ENCODE measurements at places on chromosomes 2 and 18.

DNA sequence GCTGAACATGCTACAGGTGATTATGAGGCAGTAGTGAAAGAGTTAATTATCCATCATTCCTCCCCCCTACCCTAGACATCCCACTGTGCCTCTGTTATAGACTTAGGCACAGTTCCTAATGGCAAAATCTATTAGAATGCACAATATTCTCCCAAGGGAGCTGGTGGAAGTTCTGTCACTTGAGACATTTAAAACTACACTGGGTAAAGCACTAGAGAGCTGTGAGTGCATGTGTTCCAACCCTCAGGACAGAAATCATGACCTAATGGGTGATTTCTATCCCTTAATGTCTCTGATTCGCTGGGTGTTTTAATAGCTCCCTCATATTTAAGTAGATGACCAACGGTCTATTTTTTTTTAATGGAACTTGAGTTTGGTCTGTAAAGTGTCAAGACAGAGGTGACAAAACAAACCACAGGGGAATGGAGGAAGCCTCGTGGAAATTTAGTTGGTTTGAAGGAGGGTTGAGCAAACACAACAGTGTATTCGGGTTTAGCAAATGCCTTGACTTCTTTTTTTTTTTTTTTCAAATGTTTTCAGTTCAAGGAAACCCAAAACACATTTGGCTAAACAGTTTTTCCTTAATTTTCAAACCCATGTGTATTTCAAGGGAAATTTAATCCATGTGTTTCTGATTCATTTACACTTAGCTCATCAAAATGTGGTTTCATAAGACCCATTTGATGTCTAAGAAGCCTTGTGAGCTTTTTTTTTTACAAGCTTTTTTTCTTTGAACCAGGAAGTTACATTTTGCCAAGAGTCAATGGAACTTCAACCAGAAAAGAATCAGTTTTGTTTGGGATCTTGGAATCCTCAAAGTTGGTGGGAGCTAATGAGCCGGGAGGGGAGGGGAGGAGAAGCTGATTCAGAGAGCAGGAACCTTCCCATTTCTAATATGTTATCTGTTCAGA, 665.1 kb upstream of the ZEB2 start:
- no peak for DNase-seq

DNA sequence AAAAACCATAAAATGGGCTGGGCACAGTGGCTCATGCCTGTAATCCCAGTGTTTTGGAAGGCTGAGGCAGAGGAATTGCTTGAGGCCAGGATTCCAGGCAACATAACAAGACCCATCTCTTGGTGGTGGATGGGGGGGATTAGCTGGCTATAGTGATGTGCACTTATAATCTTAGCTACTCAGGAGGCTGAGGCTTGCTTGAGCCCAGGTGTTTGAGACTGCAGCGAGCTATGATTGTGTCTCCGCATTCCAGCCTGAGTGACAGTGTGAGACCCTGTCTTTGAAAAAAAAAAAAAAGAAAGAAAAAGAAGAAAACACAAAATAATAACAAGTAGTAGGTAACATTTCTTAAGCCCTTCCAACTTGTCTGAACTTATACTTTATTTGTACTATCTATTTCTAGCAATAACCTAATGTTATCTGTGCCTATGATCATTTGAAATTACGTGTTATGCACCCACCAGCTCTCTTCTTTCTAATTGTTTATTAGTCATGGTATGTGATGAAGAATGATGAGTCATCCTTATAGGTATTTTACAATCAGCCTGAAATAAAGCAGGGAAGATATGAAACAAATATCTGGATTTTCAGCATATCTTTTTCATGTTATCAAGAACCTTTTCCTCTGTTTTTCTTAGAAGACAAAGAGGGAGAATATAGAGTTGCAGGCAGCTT, 129.3 kb upstream of the UNC80 start:
- no peak for DNase-seq

DNA sequence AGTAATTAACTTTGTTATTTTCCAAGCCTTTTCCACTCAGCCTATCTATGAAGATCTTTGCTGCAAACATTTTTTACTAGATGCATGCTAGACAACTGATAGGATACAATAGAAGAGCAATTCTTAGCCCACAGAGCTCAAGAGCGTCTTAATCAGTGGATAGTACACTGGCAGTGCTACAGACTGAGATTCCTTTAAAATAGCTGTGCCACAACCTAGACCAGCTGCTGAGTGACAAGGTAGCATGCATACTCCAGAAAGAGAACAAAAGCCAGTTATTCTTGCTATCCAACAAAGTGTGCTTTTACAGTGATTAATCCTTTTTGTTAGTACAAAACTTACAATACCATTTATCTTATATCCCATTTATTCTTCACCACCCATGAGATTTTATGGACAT, 507.9 kb upstream of the SYT4 start:
- DNase-seq = no peak

GRCh38 chr18:70430501-70431173, 141.8 kb downstream of the SOCS6 start:
- no peak for DNase-seq

DNA sequence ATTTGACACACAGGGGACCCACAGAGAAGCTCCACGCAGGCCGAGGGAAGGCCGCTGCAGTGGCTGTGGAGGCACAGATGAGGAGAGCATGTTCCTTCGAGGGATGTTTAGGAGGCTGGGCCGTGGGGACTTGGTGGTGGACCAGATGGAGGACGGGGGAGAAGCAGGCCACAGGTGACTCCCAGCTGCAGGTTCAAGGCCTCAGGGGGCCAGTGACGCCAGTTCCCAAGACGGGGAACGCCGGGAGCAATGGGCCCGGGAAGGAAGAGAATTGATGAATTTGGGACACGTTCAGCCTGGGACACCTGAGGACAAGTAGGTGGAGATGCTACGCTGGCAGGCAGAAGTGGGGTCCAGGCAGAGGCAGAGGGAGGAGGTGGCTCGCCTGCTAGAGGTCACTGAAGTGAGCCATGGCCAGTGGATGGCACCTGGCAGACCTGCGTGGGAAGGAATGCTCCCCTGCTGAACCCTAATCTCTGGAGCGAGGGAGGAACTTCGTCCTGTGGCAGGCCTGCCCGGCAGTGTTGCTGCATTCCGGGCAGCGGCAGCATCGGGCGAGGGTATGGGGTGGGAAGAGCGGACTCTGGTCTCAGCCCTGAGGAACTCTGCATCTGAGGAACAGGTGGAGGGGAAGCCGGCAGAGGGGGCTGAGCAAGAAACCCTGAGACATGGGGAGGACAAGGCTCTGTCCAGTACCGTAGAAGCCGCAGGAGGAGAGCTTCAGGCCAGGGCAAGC, 25.2 kb upstream of the HPCAL1 start:
- no peak for DNase-seq

- no peak for DNase-seq
Measured at GRCh38 chr2:60831921-60832320, 49.5 kb upstream of the REL start.

DNA sequence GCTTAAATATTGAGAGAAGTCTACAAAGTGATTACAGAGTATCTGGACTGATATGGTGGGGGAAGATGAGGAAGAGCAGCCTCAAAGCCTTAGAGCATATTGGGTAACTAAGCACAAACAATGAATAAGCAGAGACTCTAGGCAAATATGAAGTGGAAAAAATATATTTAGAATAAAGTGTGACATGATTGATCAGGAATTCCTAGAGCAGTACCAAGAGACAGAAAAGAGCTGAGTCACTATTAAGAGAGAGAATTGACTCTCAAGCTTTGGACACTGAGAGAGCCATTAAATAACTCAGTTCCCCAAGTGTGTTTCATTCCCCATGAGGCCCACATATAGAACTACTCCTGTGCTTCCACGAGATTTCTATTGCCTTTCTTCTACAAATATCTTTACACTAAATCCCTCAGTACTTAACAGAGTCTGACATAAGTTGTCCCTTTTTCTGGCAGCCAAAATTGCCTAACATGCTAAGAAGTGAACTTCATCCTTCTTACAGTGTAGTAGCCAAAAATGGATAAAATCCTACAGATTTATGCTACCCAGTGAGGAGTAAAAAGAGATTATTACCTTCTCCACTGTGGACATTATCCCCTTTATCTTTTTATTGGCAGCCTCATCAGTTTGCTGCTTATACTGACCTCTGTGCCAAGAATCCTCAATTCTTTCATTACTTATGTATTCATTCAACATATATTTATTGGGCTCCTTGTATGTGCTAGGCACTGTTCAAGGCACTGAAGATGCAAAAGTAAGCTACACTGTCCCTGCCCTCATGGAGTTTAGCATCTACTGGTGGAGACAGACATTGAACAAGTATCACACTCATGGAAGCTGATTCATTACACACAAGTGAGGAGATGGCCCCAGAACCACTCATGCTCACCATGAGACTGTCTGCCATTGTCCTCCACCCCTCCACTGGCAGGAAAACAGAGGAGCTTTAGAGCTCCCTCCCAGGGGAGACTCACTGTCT, 45.4 kb downstream of the SLC40A1 start:
- DNase-seq = no peak

DNA sequence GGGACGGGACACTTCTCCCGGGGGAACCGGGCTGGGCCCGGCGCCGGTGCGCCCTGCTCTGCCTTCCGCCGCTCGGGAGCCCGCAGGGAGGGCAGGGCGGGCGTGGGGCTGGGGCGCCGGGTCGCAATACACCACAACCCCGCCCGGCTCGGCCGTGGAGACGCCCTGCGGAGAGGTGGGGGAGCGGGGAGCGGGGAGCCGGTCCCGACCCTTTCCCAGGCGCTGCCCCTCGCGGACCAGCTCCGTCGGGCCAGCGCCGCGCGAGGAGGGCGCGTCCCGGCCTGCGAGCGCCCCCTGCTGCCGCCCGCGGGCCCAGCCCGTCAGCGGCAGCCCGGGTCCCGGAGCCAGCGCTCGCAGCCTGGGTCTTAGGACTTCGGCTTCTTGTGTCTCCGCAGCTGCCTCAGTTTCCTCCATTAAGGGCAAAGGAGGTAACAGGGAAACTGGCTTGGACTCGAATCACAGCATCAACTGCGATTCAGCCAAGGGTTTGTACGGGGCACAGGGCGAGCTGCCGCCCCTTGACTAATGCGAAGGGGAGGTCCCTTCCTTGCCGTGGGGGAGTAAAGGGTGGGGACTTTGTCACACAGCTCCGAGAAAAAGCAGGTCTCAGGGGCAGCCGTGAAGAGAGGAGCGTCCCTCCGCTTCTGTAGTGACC, 635 bp upstream of the ADRA2B start:
- DNase-seq = peak; percentile 54

GRCh38 chr2:106057206-106057605, 136.9 kb downstream of the UXS1 start:
- DNase-seq = peak; percentile 18
